Umbilical cord (tissue), 2 donors: ENCODE measurements at places on chromosomes 13 and 19. TPM values are rescaled to one million over a fixed set of nuclear protein-coding genes. Genes with fewer than 3 reads are reported as not detected.

DNA sequence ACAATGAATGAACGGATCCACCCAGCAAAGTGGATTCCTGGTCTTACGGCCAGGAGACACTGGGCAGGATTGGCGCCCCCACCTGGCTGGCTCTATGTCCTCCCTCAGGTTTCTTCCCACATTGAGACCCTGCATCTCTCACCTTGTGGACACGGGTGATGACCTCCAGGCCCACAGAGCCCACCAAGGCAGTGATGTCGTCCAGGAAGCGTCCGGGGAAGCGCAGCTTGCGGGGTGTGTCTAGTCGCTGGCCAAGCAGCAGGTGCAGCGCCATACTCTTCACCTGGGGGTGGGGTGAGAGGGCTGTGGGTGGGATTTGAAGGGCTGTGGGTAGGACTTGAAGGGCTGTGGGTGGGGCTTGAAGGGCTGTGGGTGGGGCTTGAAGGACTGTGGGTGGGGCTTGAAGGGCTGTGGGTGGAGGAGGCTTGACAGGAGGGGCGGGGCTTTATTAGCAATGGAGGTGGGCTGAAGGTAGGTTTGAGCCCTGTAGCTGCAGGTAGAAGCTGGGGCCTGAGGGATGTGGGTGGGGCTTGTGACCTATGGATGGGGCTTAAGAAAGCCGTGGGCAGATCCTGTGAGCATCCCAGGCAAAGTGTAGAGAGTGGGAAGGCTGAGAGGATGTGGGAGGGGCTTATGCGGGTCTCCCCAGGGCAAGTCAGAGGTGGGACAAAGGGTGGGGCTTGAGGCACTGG is 12.1 kb upstream of the ANGPTL8 start:
- no peak for DNase-seq

- DNase-seq: no peak
Observed at GRCh38 chr19:16969135-16969534, 57.5 kb downstream of the CPAMD8 start.

GRCh38 chr19:19388568-19389555 is 16.6 kb upstream of the GATAD2A start:
- no peak for DNase-seq

GRCh38 chr19:45125975-45126493 is 33.1 kb downstream of the PPP1R37 start:
- DNase-seq: peak; percentile 33

DNA sequence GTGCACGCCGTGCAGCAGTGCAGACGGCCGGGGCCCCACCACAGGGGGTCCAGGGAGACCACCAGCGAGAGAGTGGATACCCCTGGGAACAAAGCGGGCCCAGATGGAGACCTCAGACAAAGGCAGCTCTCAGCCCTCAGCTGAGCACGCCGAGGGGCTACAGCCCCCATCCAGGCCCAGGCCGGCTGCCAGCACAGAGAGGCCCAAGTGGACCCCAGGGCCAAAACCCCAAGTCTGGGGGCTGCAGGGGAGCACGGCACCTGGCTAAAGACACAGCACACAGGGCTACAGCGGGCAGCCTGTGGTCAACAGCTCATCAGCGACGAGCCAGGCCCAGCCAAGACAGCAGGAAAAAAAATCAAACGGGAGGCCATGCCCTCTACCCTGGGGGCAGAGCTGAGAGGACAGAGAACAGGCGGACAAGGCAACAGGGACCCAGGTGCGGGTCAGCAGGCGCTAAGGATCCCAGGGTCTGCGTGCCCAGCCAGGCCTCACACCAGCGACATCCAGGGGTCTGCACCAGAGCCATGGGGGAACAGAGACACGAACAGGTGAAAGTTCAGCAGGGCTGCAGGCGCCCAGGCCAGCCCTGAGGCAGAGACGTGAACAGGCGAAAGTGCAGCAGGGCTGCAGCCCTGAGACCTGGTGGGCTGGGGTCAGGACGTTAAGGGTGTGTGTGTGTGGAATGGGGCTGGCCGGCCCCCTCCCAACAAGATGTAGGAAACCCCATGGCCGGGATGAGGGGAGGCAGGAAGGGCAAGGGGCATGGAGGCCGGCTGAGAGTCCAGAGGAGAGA is 34.3 kb downstream of the RASA3 start:
- DNase-seq: no peak

DNA sequence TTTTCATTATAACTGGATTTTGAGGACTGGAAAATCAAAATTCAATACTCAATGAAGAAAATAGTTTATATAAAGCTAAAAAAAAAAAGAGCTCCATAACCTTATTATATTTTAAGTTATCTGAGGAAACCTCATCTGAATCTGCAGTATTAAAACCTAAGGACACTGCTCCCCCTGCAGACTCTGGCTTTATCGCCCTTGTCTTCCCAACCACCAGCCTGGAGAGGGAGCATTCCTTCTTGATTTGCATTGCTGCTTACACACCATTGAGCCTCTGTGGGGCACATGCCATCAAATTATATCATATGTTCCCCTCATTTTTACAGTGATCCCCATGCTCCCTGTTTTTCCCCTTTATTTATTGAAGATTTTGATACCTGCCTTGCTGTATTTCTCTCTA is 871.4 kb upstream of the GPC6 start:
- peak; percentile 12 for DNase-seq

DNA sequence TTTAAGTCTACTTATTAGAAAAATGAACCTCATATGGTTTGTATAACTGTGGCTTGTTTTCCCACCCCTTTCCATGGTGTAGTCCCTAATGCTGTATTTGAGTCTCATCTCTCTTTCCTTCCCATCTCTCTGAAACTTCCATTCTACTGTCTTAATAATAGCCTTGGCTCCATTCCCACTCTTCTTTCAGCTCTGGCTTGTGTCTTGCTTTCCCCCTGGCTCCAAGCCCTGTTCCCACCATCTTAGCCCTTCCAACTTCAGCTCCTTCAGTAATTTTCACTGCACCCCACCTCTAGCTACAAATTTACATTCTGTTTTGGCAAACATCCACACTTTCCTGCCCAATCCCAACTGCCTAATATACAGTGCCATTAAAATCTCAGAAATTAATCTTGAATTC is 137.5 kb downstream of the SLITRK6 start:
- DNase-seq: no peak

DNA sequence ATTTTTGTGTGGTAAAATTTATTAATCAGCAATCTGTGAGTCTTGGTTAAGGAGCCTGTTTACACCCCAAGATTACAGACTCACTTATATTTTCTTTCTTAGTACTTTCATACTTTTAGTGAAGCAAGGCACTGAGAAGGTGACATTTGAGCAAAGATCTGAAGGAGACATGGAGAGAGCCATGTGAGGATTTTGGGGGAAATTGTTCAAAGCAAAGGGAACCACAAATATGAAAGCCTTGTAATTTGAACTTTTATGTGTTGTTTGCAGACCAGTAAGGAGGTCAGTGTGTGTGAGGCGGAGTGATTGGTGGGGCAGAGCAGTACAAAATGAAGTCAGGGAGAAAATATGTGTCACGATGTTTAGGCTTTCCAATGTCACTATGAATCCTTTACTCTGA is 140.7 kb upstream of the KLF12 start:
- DNase-seq: no peak

DNA sequence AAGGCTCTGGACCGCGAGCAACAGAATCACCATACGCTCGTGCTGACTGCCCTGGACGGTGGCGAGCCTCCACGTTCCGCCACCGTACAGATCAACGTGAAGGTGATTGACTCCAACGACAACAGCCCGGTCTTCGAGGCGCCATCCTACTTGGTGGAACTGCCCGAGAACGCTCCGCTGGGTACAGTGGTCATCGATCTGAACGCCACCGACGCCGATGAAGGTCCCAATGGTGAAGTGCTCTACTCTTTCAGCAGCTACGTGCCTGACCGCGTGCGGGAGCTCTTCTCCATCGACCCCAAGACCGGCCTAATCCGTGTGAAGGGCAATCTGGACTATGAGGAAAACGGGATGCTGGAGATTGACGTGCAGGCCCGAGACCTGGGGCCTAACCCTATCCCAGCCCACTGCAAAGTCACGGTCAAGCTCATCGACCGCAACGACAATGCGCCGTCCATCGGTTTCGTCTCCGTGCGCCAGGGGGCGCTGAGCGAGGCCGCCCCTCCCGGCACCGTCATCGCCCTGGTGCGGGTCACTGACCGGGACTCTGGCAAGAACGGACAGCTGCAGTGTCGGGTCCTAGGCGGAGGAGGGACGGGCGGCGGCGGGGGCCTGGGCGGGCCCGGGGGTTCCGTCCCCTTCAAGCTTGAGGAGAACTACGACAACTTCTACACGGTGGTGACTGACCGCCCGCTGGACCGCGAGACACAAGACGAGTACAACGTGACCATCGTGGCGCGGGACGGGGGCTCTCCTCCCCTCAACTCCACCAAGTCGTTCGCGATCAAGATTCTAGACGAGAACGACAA is 1.8 kb downstream of the PCDH17 start:
- no peak for DNase-seq

GRCh38 chr19:51371186-51371690 is 1.2 kb downstream of the NKG7 start:
- DNase-seq: no peak

GRCh38 chr13:97120346-97120745 is 101.8 kb upstream of the MBNL2 start:
- DNase-seq: no peak

DNA sequence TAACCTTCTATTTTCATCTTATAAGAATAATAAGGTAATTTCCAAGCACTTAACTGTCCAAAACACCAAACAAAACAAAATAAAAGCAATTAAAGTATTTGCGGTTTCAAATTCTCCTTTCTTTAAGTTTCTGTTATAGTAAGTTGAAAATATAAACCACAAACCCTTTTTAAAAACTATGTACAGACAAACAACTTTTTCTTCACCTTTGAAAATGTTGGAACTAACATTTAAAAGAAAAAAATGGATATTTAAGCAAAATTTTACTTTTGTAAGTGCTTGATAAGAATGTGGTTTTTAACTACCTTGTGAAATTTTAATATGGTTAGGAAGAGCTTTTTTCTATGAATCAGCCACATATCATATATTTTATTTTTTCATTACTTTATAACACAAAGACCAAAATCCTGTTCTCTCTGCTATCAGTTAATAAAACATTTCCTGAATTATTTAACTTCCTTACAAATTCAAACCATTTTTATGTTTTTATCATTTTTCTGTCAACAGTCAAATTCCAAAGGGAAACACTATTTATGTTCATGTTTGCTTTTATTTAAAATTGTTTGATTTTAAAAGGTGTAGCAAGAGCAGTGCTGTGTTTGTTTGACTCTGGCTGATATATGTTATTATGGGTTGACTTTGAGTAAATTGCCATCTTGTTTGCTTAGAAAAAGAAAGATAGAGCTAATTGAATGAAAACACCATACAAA is 554.1 kb upstream of the KLHL1 start:
- DNase-seq: peak; percentile 0

DNA sequence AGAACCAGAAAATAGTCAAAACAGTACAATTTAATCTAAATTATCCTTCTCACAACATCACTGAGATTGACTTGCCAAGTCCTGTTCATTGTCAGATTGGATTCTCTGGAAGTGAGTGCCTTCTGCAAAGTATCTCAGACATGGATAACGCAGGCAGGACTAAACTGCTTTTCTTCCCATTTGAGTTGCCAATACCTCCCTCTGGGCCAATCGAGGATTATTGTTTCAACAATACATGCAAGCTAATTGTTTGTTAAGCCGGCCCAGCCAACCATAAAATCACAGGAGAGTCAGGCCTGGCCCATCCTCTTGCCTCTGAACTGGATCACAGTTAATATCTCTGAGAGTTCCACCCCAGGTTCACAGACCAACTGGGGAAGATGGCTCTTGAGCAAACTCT is 240.0 kb downstream of the ENOX1 start:
- DNase-seq: peak; percentile 64

DNA sequence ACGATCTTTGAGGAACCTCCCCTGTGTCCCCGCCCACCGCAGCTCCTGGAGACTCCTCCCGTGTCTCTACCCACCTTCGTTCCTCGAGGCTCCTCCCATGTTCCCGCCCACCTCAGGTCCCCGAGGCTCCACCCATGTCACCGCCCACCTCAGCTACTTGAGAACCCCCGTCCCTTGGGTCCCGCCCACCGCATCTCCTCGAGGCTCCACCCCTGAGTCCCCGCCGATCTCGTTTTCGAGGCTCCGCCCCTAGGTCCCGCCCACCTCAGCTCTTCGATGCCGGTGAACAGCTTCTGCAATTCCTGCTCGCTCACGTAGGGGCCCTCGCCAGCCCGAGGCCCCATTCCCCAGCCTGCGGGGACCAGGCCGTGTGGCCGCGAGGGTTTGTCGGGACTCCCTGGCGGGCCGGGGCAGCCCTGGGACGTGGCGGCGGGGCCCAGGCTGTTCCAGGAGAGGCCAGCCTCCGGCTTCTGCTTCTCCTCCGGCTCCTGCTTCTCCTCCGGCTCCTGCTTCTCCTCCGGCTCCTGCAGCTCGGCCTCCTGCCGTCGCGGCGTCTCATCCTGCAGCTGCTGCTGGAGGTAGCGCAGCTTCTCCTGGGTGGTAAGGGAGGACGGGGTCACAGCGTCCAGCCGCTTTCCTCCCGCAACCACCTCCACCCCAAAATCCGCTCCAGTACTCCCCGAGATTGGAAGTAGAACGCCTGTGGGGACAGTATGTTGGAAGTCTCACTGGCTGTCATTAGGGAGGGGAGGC is 16.7 kb downstream of the TSKS start:
- peak; percentile 35 for DNase-seq

GRCh38 chr19:49688531-49689132 is 762 bp upstream of the ADM5 start:
- DNase-seq: no peak

DNA sequence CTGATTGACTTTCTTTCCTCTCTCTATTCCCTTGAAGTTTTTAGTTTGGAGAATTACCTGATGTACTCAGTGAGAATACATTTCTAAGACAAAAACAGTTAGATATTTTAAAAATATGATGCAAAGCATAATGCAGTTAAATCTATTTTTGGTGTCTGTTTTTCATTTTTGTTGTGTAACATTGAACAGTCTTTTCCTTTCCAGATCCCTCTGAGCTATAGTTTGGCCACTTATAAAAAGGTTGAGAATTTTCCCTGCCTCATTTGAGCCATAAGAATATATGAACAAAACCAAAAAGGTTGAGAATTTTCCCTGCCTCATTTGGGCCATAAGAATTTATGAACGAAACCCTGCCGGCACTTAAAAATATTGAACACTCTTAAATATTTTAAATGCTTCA is 57.0 kb upstream of the IPO5 start:
- DNase-seq: peak; percentile 60

Gene CNFN
- total RNA-seq: not detected

Gene GTF2F1
- 29.4 TPM for total RNA-seq

Gene PALM3
- not detected for total RNA-seq

Gene ENOX1
- total RNA-seq: 19.3 TPM

Gene MCEMP1
- 0.96 TPM for total RNA-seq

Gene TEX26
- total RNA-seq: not detected

Gene NPAS1
- not detected for total RNA-seq

Gene PRR12
- total RNA-seq: 1.9 TPM

Gene LRCH1
- total RNA-seq: 15.4 TPM

Gene S1PR5
- 7.5 TPM for total RNA-seq

Gene LCP1
- 13.2 TPM for total RNA-seq

Gene NKPD1
- 0.48 TPM for total RNA-seq

Gene CEACAM3
- total RNA-seq: 3.4 TPM

Gene LMTK3
- total RNA-seq: not detected

Gene GARIN5A
- total RNA-seq: not detected

Gene COL4A2
- total RNA-seq: 1,871 TPM

Gene SLC17A7
- 0.72 TPM for total RNA-seq
